ENCODE measurements at places on chromosomes 4 and X. TPM values are rescaled to one million over a fixed set of nuclear protein-coding genes. Genes with fewer than 3 reads are reported as not detected.

DNA sequence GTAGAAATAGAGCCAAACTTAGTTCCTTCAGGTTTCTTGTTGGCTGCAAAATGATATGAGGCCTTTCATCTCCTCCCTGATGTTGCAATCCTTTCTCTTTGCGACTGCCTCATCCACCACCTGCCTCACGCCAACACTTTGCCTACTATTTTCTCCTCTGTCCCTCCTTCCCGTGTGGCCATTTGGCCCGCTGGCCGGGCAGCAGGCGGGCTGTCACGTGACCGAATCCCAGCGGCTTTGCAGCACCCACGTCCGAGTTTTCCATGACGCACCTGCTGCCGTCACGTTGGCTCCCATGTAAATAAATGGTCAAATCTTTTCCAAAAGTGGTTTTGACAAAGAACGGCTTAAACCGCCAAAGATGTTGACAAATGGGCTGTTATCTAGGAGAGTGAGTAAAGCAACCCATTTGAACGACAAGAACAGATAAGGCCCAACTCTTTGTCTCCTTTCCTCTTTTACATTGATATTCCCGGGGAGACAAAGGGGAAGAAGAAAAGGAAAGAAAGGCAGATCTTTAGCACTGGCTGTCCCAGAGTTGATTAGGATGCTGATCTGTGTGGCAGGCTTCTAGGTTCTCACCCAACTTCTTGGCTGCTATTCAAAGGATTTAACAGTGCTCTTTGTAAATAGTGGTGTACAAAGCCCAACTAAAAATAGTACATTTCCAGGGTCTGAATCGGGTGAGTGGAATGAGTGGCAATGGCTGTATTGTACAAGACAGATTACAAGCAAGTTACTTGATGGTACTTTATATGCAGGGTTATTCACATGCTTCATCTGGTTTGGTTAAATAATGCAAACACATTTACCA is 174.2 kb upstream of the JADE1 start:
- DNase-seq = peak; percentile 89

DNA sequence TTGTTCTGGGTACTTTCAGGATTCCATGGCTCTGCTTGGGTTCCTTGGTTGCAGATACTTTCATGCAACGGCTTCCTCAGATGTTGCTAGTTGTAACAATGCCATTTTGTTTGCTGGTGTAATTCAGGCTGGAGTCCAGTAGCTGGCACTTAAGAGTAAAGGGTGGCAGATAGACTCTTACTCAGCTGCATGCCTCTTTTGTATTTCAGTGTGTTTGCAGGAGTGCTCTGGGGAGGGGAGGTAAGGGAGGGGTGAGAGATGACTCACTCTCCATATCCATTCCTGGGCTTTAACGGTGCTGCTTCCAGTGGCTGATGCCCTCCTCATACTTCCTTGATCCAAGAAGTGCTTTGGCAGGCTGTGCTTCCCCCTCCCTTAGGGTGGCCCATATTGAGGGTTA is 155.2 kb downstream of the ZNF330 start:
- peak; percentile 74 for DNase-seq

GRCh38 chrX:49761481-49761880 is 65.7 kb upstream of the PAGE1 start:
- DNase-seq = peak; percentile 2

DNA sequence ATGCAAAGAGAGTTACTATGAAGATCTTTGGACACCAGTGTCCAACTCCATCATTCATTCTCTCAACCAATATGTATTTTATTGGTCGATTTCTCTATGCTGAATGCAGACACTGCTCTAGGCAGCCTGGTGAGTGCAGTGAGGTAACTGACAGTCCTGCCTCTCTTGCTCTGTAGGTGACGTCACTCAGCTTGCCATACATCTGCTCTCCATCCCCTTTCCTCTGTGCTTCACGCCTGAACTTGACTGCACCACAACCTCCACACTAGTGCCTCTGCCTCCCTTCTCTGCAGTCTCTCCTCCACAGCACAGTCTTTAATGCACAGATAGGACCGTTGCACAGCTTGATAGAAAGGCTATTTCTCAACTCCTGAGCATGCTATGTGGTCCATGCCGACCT is 344.9 kb upstream of the NOCT start:
- no peak for DNase-seq

DNA sequence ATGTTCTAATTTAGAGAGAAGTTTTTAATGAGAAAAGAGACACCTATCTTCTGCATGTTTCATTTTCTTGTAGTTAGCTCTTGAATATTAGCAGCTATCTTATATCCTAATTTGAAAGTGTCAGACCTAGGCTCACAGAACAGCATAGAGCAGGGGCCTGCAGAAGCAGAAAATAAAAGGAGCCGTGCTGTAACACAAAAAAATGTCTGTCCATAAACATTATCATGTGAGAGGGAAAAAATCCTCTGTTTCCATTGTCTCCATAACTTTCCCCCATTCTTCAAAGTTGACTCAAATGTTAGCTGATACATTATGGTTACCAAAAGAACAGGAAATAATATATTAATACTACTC is 329.2 kb upstream of the EPHA5 start:
- DNase-seq = peak; percentile 9

DNA sequence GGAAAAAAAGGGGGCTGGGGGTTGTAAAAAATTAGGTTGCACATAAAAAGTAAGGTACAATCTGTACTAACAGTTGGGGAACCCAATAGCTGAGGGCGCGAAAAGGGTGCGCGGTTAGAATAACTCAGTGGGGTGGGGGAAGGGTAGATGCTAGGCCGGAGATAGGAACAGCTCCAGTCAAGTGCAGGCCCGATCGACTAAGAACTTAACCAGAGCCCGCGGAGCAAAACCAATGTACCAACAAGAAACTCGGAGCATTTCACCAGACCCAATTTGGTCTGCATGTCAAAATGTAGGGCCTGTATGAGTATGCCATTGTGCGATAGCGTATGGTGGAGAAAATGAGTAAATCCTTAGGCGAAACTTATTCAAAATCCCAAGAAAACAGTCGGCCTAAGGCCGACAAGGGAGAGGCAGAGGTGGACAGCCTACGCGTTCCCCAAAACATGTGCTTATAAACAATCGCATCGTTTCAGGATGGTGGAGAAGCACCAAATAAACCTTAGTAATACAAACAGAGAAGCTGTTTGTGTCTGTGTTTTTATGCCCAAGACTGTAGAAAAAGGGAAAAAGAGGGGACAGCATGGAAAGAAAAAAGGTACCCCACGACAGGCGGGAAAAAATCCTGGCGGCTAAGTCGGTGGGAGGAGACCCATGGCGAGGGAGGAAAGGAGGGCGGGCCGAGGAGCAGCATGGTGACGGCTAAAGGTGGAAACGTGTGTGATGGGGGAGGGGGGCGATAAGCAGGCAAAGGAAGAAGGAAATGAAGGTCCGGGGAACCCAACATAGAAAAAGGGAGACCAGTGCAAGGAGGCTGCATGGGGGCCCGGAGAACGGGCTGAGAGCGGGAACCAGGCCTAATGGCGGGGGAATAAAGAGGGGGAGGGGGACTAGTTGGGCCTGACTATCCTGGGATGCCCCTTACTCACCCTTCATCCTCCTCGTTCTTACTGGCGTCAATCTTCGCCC is 990 bp downstream of the HNRNPD start:
- peak; percentile 68 for DNase-seq

DNA sequence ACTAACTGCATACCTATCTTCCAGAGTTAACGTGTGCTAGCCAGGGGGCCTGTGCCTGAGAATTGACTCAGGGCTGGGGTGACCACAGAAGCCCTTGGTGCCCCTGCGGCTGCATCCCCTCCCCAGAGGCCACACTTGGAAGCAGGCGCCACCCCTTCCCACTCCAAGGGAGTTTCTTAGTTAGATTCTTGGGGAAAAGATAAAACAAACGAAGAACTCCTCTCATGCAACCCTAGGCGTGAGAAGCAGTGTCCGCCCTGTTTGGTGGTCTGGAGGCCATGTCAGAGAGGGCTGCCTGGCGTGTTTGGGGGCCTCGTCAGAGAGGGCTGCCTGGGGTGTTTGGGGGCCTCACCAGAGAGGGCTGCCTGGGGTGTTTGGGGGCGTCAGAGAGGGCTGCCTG is 50.3 kb upstream of the HGFAC start:
- no peak for DNase-seq

- DNase-seq = peak; percentile 88
Measured at GRCh38 chrX:21958916-21959315, 18.4 kb downstream of the SMS start.

DNA sequence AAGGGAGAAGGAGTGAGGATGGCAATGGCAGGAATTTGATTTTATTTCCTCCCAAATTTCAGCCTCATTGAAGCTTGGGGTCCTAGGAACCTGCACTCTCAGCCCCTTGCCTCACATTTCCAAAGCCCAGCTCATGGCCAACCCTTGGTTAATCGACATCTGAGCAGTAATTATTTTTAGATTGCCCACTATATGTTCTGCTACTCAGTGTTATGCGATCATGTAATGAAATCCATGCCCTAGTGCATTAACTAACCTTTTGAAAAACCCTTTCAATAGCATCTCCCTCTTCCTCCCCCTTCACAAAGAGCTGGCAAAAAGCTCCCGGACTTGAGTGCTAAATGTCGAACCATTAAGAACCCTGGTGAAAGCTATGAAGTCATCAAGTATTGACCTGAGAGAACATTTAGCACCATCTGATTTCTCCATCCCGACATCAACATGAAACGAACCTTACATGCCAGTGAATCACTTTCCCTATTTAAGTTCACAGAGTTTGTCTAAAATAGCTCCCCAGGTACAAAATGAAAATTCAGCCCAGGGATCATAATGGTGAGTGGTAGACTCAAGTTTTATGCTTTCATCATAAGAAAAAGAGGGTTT is 59.2 kb upstream of the RPS6KA3 start:
- DNase-seq = no peak

- no peak for DNase-seq
Measured at GRCh38 chr4:67770422-67770821, 16.2 kb upstream of the GNRHR start.

- peak; percentile 63 for DNase-seq
Measured at GRCh38 chr4:2793586-2794485, 951 bp downstream of the SH3BP2 start.

Gene ETDA
- total RNA-seq = not detected

Gene SSX7
- not detected for total RNA-seq

Gene CD38
- under 0.01 TPM for total RNA-seq

Gene UCP1
- not detected for total RNA-seq

Gene ARMCX1
- 41.9 TPM for total RNA-seq

Gene KCNE5
- total RNA-seq = not detected

Gene TMPRSS11A
- total RNA-seq = not detected

Gene BRS3
- not detected for total RNA-seq

All from fibroblast of villous mesenchyme (primary cell).